ENCODE measurements at places on chromosomes 2 and 18. TPM values are rescaled to one million over a fixed set of nuclear protein-coding genes. Genes with fewer than 3 reads are reported as not detected.

DNA sequence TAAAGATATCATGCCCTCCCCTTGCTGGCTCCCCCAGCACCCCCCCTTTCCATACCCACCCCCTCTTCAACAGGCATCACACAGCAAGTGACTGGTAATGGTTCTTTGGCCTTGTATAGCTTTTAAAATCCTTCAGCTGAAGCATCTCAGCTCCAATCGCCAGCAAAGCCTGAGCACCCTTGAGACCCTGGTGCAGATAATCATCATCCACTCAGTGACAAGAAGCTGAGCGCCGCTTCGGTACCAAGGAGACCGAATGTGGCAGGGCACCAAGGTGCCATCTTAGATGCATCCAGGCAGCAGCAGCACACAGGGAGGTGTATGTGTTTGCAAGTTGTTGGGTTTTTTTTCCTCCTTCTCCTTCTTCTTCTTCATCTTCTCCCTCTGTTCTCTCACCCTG lies 232.7 kb downstream of the BCL11A start:
- no peaks in the 10 kb centered on the region for H3K27me3 ChIP-seq
- H3K27ac ChIP-seq: no peak overlapping the region
- H3K36me3 ChIP-seq: no peaks in the 10 kb centered on the region
- DNase-seq: no peak
- H3K4me1 ChIP-seq: peaks cover 8% of the 10 kb centered on the region
- no peak overlapping the region for H3K4me3 ChIP-seq

DNA sequence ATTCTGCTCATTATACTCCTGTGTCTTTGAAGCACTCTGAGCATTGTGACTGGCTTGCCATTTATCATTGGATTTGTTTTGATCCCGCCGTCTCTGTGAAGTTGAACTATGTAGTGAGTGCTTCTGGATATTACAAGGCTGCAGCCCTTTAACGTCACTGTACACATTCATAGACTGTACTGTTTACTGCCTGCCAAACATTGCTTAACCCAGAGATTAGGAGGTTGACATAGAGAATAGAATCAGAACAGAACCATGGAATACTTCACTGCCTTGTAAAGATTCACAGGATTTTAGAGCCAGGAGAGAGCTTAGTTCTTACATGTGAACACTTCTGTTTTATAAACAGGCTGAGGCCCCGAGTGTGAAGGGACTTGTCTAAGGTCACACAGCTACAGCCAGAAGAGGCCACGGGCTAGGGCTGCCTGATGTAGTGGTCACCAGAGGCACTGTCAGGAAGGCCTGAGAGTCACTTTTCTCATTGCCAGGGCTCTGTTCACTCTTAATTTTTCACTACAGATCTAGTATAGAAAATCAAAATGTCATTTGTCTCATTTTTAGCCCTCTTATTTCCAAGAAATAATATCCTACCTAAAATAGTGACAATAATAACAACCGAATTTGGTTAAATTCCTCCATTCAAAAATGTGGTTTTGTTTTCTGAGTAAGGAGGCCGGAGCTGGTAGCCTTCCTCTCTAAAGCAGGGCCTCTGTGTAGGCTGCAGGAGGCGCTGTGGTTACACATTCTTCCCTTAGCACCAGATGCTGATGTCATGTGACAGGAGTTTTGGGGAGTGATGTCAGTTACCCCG lies 87.9 kb downstream of the UGGT1 start:
- peak; percentile 71 for DNase-seq
- no peaks in the 10 kb centered on the region for H3K27me3 ChIP-seq
- H3K4me3 ChIP-seq: no peak overlapping the region
- H3K27ac ChIP-seq: peak overlapping the region; percentile 28

GRCh38 chr2:166417669-166418068 lies 41.9 kb upstream of the SCN9A start:
- no peaks in the 10 kb centered on the region for H3K36me3 ChIP-seq
- DNase-seq: no peak
- no peaks in the 10 kb centered on the region for H3K27me3 ChIP-seq
- no peak overlapping the region for H3K4me3 ChIP-seq

DNA sequence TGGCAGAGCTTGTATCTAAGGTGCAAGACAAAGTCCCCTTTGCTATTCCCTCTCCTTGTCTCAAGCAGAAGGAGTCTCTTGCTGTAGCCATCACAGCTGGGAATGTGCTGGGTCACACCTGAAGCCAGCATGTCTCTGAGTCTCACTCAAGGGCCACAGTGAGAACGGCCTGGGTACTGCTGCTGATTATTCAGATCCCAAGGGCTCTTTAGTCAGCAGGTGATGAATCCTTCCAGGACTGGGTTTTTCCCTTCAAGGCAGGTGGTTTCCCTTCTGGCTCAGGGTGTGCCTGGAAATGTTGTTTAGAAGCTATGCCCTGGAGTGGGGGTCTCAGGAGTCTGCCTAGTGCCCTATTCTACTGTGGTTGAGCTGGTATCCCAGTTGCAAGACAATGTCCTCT lies 356.3 kb downstream of the PARD3B start:
- H3K36me3 ChIP-seq: no peaks in the 10 kb centered on the region
- H3K4me1 ChIP-seq: no peaks in the 10 kb centered on the region
- H3K27me3 ChIP-seq: no peaks in the 10 kb centered on the region
- DNase-seq: no peak

- DNase-seq: no peak
- no peak overlapping the region for H3K27ac ChIP-seq
- H3K4me3 ChIP-seq: no peak overlapping the region
- H3K36me3 ChIP-seq: no peaks in the 10 kb centered on the region
- H3K4me1 ChIP-seq: no peaks in the 10 kb centered on the region
These were observed 6.6 kb downstream of the IL1RN start for GRCh38 chr2:113133704-113134598.

DNA sequence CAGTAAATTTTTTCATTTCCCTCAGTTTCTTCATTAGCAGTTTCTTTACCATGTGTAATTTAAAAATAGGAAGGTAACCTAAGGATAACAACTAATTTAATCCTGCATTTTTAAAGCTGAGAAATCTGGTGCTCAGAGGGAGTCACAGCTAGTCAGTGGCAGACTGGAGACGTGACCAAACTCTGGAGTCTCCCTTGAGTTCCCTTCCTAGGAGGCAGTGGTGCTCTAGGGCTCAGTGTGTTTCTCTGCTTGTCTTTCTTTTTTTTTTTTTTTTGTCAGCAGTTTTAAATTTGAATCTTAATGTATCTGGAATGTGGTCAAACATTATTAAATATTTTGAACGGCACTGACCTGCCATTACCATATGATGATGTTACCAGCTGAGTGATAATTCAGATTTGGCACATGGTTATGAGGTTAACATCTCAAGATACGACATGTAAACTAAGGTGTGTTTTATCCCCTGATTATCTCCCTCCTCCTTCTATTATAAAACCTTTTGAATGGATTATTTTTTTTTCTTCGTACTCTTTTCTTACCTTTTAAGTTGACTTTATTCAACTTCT lies 226.2 kb downstream of the GALNT13 start:
- H3K36me3 ChIP-seq: no peaks in the 10 kb centered on the region
- H3K27ac ChIP-seq: no peak overlapping the region
- no peak overlapping the region for H3K4me3 ChIP-seq
- no peaks in the 10 kb centered on the region for H3K4me1 ChIP-seq
- no peak for DNase-seq

DNA sequence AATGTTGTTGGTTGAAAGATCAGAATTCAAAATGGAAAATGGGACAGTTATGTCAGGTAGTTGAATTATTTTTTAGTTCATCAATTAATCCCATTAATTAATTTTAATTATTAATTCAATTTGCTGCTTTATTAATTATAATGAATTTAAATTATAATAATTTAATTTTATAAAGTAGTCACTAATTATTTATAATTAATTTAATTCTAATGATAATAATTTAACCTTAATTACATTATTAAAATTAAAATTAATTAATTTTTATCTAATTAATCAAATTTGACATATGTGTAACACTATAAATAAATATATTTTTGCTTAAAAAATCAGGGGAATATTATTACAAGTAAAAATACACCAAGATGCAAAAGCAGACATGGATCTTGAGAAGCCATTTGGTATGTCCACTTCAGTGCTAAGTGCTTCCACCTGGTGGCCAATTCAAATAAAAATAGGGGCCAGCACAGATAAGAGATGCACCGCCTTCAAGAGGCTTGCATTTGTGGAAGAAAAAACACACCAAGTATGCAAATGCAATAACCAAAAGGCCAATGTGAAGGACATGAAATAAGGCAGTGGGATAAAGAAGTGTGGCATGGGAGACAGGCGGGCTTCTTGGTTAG lies 73.2 kb downstream of the MBP start:
- peak overlapping the region; percentile 85 for H3K27ac ChIP-seq
- peak; percentile 73 for DNase-seq
- no peaks in the 10 kb centered on the region for H3K36me3 ChIP-seq
- H3K4me1 ChIP-seq: peaks cover 47% of the 10 kb centered on the region
- H3K4me3 ChIP-seq: no peak overlapping the region

- no peak for DNase-seq
- no peaks in the 10 kb centered on the region for H3K36me3 ChIP-seq
- H3K27me3 ChIP-seq: no peaks in the 10 kb centered on the region
- no peak overlapping the region for H3K4me3 ChIP-seq
These were observed 133.9 kb upstream of the CTAGE1 start for GRCh38 chr18:22551536-22552151.

DNA sequence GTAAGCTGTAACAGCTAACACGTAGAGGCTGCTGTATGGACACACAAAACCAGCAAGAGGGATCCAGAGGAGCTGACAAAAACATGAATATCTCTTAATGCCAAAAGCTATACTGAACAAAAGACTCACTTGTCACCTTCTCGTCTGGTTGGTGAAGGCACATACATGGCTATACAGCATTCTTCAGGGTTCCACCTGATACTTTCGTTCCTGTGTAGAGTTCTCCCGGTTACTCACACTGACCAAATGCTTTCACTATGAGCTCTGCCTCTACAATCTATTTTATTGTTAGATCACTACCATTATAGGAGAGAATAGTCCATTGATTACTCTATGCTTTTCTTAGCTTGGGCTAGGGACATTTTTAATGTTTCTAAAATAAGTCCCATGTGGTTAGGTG lies 193.1 kb downstream of the HNMT start:
- H3K4me3 ChIP-seq: no peak overlapping the region
- H3K27me3 ChIP-seq: no peaks in the 10 kb centered on the region
- H3K36me3 ChIP-seq: no peaks in the 10 kb centered on the region
- no peak overlapping the region for H3K27ac ChIP-seq

GRCh38 chr2:132652474-132652873 lies 17.5 kb downstream of the LYPD1 start:
- DNase-seq: no peak
- H3K4me1 ChIP-seq: no peaks in the 10 kb centered on the region
- H3K27me3 ChIP-seq: no peaks in the 10 kb centered on the region

GRCh38 chr2:29443627-29444026 lies 328.4 kb downstream of the CLIP4 start:
- no peaks in the 10 kb centered on the region for H3K27me3 ChIP-seq
- H3K4me1 ChIP-seq: no peaks in the 10 kb centered on the region
- no peak for DNase-seq
- H3K27ac ChIP-seq: no peak overlapping the region
- no peak overlapping the region for H3K4me3 ChIP-seq

DNA sequence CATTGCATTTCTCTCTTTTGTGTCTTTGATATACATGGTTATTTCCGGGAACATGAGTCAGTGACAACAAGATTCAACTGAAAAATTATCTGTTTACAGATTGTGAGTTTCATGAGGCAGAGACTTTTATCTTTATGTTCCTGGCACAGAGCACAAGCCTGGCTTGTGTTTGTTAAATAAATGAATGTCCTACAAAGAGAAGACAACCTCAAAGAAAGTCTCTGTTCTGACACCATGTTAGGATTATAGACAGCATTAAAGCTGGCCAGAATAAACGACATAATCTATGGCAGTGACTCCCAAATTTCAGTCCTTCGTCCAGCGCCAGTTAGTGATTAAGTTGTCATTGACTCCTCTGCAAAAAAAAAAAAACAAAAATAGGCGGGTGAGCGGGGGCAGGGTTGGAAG lies 97.4 kb upstream of the DNAJC10 start:
- H3K27ac ChIP-seq: no peak overlapping the region
- no peaks in the 10 kb centered on the region for H3K36me3 ChIP-seq
- H3K4me3 ChIP-seq: no peak overlapping the region
- H3K4me1 ChIP-seq: no peaks in the 10 kb centered on the region
- no peaks in the 10 kb centered on the region for H3K27me3 ChIP-seq
- no peak for DNase-seq

GRCh38 chr2:174863183-174863582 lies 98.9 kb upstream of the CHRNA1 start:
- H3K27ac ChIP-seq: no peak overlapping the region
- H3K36me3 ChIP-seq: no peaks in the 10 kb centered on the region
- no peak for DNase-seq
- no peaks in the 10 kb centered on the region for H3K27me3 ChIP-seq
- H3K4me3 ChIP-seq: no peak overlapping the region

The DSC3 gene
- total RNA-seq: 0.70 TPM

The IL36A gene
- total RNA-seq: not detected

The AGXT gene
- not detected for total RNA-seq

The TCF7L1 gene
- 0.35 TPM for total RNA-seq

The CAPG gene
- total RNA-seq: 31.6 TPM

The REG3A gene
- total RNA-seq: 1,176 TPM

The ASB18 gene
- not detected for total RNA-seq

The FNDC4 gene
- not detected for total RNA-seq

Measured in Peyer's patch (tissue), 4 donors.